ENCODE measurements at places on chromosomes 12 and 14.

DNA sequence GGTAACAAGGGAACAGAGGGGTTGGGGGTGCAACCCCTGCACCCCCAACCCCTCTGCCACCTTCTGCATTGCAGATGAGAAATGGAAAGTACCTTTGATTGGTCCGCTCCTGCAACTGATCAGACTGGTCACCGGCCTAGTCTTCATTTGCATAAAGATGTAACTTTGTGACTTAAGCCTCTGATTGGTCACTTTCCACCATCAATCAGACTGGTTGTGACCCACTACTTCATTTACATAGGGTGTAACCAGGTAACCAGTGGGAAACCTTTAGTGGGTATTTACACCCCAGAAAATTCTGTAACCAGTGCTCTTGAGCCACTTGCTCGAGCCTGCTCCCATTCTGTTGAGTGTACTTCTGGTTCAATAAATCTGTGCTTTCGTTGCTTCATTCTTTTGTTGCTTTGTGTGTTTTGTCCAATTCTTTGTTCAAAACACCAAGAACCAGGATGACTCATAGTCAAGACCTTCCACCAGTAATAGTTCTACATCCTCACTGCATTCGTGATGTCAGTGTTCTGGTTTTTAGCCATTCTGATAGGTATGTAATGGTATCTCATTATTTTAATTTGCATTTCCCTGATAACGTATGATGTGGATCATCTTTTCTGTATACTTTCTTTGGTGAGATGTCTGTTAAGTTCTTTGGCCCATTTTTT, 30.8 kb downstream of the LEMD3 start:
- DNase-seq: no peak

GRCh38 chr12:29804019-29804418, 20.3 kb upstream of the TMTC1 start:
- no peak for DNase-seq

- no peak for DNase-seq
Measured at GRCh38 chr14:21825845-21826244, 152.2 kb upstream of the OR4E1 start.

DNA sequence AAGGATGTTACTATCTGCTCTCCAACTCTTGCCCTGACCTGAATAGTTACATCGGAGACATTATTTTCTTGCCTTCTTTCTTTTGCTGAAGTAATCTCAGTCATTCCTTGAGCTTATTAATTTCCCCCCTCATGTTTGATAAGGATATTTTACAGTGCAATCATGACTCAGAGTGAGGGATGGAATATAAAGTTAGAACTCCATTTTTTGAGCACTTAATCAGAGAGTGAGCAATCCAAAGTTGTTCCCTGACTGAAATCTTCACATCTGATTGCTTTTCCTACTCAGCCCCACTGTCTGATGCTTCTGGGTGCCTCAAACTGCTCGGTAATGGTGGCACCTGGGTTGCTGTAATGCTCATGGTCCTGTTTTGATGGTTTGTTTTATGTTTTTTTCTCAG, 142.7 kb upstream of the SEL1L start:
- no peak for DNase-seq

GRCh38 chr12:2739832-2740641, 54.7 kb upstream of the FKBP4 start:
- DNase-seq: no peak

All from type B pancreatic cell (in vitro differentiated cells).